SK-MEL-5 (cell line): ENCODE measurements at places on chromosomes 11 and 22. TPM values are rescaled to one million over a fixed set of nuclear protein-coding genes. Genes with fewer than 3 reads are reported as not detected.
A peak's percentile ranks its signal among the peaks of the same experiment; 100 is the strongest.

DNA sequence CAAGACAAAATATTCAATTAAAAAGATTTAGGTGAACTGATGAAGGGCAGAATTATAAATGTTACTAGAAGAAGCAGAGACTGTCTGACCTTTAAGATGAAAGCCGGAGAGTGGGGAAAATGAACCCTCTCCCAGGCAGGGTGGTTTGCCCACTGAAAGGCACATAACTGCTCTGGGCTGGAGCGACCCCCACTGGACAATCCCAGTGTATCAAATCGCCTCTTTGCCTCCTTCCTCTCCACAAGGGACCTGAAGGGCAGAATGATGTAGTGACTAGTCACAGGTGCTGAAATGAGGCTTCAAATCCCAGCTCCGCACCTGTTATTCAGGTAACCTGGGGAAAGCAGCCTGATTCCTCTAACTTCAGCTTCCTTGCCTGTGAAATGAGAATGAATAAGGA, 69.0 kb downstream of the EFCAB6 start:
- DNase-seq = peak; percentile 68

DNA sequence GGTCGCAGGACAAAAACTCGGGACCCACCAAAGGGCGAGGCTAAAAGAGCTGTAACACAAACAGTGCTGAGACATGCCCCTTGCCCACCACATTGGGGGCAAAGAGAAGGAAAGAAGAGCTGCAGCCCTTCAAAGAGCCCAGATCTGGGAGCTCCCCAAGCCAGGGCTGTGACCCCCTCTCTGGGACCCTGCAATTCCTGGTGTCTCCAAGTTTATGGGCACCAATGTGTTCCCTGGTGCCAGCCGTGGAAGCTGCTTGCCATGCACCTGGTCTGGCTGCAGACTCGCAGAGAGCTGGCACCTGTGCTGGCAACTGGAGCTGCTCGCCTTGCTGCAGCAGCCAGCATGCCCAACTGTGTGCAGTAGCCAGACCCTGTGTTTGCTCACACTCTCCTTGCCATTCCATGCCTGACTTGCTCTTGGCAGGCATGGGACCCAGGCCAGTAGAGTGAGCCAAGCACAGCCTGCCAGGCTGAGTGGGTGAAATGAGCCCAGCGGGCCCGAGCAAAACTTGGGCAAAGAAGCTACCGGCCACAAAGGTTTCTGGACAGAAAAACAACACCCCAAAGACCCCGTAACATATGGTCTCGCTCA, 16.0 kb downstream of the RRP8 start:
- DNase-seq = no peak

DNA sequence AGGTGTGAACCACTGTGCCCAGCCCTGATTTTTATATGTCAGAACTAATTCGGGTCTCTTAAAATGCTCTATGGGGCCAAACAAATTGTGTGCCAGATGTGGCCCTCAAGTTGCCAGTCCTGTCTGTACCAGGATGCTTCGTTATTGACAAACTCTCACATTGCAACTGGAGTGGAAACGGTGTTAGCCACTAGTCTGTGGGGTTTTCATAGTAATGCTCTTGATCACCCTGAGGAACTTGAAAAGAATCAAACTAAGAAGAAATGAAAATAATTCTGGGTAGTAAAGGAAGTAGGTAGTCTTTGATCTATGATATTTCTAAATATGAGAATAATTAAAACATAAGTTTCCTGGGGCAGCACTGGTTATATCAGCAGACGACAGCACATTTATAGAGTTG, 67.3 kb upstream of the ADSL start:
- DNase-seq = no peak

The SYCE3 gene
- not detected in 2 replicates for total RNA-seq

The OR2AG2 gene
- 0.08 and 0.61 TPM in 2 replicates for total RNA-seq

The OR2D2 gene
- not detected in 2 replicates for total RNA-seq

DNA sequence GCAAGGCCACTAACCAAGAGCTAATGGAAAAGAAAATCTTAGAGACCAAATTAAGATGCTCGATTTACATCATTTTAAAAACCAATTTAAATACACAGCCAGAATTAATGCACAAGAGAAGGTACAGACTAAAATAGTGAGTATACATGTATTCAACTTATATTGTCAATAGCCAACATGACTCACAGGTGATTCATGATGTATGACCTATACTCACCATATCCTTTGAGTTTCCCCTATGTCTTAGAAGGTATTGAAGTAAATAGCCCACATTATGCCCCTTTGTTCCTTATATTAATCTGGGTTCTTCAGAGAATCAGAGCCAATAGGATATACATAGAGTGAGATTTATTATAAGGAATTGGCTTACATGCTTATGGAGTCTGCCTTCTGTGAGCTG, 97.5 kb upstream of the ANO3 start:
- DNase-seq = no peak

The MEI1 gene
- 0.13 TPM in 1 of 2 replicates, not detected in the other for total RNA-seq

The CRACR2B gene
- total RNA-seq = not detected in 2 replicates

The CHADL gene
- total RNA-seq = 0.13 and 0.56 TPM in 2 replicates

The RASL10A gene
- not detected in 2 replicates for total RNA-seq

DNA sequence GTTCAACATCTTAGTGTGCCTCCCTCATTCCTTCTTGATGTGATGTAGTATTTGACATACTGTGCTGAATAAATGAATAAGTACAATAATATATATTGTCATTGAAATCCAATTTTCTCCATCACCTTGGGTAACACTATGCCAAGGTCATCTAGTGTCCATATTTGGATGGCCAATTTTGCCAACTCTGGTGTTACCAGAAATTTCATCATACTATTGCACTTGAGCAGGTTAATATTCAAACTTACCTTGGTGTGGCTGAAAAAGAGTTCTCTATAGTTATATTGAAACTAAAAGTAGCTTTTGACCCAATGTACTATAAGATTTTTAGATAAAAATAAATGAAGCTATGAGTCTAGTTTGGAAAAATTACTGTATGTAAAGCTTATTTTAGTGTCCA, 98.2 kb upstream of the SLC6A5 start:
- DNase-seq = no peak

DNA sequence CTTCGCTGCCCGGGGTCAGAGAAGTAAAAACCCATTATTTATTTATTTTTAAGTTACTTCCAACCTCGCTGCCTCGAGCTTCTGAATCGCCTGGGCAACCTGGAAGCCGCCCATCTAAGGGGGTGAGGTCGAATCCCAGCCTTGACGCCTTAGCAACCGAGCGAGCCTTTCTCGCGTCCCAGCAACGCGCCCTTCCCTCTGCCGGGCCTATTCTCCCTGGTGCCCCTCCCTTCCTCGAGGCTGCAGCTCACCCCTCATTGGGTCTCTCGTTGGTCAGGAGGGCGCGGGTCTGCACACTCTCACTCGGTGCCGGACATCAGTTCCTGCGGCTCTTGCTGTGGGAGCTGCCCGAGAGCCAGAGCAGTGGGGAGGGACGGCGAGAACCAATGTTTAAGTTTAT, at the start of gene CCDC81:
Gene CCDC81, plus strand, starts transcription at position 302 of the 400 bp plus-strand sequence. CDS start 277 bp downstream, outside the sequence.
- no peak for DNase-seq

DNA sequence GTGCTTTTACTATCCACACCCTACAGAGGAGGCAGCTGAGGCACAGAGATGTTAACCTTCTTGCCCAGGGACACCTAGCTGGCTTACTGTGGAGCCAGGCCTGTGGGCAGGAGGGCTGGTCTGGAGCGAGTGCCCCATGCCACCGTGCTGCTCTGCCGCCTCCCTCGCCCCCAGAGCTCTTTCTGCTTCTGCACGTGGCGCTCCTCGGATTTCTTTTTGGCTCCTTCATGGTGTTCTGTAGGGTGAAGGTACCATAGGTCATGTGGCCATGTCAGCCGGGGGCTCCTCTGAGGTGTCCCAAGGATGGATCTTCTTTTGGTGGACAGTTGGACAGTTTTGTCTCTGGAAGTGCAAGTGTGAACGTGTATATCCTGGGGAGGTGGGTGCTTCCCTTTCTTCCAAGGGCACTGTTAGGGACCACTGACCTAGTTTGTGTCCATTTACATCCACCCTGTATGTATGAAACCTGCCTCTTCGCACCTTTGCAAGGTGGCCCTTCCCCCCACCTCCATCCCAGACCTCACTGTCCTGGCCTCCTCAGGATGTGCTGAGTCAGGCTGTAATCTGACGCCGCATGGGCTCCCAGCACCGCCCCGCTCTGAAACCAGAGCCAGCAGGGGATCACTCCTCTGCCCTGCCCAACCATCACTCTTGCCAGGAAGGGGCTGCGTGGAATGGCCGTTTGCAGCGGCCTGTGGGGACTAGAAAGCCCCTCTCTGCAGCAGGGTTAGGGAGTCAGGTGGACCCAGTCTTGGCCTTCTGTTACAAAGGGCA, 31.7 kb downstream of the POLR3H start:
- DNase-seq = no peak

- DNase-seq = no peak
Observed at GRCh38 chr22:30385942-30386341, 1.3 kb downstream of the RNF215 start.

- DNase-seq = peak; percentile 51
Observed at GRCh38 chr22:20438678-20439492, 1.3 kb upstream of the SCARF2 start.

The TMEM132A gene
- total RNA-seq = 35.0 and 36.2 TPM in 2 replicates

GRCh38 chr11:90656171-90656570, 433.3 kb upstream of the CHORDC1 start:
- no peak for DNase-seq

The FADS2 gene
- total RNA-seq = 0.45 and 0.56 TPM in 2 replicates

The OR51D1 gene
- total RNA-seq = not detected in 2 replicates

DNA sequence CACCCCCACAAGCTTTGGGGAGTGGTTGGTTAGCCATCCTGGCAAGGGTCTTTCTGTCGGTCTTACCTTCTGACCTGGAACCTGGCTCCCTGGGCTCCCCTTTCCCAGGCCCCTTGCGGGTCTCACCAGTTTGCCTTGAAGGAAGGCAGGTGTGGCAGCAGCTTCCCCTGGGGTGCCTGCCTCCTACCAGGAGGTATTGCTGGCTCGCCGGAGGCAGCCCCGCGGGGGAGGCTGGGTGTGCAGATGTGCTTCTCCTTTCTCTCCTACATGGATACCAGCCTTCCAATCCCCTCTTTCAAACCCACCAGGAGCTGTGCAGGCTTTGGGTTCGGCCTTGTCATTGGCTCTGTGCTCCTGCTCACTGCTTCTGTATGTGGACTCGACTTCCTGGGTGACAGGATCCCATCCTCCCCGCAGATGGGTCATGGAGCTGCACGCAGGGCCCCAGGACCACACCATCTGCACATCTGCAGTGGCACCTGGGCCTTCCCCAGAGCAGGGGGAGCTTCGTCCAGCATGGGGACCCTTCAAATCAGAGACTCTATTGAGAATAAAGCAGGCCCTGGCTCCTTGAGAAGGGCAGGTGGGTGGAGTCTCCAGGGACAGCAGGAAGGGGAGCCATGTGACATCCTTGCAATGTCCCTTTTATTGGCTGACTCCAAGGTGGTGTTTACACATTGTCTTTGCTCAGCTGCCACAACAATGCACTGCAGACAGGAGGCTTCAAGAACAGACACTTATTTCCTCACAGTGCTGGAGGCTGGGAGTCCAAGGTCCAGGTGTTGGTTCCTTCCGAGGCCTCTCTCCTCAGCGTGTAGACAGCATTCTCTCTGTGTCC, 592.0 kb downstream of the BRD1 start:
- no peak for DNase-seq

DNA sequence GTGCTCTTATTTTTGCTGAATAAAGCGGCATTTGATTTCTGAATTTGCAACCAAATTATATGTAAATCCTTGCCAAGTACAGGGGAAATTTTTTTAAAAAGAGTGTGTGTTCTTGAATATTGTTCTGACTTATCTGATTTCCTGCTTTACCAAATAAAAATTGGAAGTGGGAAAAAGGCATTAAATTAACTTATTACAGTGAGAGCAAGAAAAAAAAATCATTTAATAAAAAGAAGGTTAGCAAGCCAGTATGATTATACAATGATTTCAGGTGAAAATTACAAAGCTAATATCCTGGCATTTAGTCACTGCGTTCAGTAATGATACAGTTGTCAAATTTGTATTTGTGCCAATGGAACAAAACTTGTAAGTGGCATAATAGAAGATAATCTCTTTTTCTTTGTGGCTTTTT, 82.1 kb upstream of the PPARA start:
- no peak for DNase-seq

DNA sequence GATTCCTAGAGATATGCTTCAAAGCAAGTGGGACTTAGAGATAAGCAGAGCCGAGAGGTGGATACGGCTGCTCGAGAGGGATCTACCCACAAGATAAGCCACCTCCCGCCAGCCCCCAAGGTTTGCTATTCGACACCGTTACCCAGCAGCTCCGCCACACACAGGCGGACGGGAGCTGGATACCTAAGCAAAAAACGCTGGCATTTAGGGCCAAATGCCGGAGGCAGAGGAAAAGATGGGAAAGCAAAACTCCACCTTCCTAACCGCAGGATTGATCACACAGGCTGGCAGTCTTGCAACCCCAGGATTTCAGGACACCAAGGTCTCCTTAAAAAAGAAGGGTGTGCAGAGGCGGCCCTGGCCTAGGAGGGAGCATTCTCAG, 709 bp downstream of the FTH1 start:
- DNase-seq = peak; percentile 29

DNA sequence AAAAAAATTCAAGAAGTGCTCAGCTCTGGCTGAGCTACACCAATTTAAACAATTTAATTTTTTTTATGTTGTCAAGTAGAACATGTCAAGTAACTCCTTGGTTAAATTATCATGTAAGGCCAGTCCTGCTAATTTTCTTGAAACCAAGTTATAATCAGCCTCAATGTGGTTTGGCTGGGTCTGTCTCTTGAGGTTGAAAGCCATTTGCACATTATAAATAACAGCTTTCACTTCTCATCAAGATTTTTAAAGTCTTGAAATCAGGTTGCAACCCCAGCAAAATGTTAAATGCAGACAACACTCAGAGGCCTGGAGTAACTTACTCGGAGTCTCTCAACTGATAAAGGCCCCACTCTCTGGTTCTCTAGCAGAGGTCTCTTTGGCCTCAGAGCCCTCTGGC, 324.4 kb downstream of the BRD1 start:
- no peak for DNase-seq

- no peak for DNase-seq
Observed at GRCh38 chr11:117792241-117792640, 4.8 kb downstream of the DSCAML1 start.

DNA sequence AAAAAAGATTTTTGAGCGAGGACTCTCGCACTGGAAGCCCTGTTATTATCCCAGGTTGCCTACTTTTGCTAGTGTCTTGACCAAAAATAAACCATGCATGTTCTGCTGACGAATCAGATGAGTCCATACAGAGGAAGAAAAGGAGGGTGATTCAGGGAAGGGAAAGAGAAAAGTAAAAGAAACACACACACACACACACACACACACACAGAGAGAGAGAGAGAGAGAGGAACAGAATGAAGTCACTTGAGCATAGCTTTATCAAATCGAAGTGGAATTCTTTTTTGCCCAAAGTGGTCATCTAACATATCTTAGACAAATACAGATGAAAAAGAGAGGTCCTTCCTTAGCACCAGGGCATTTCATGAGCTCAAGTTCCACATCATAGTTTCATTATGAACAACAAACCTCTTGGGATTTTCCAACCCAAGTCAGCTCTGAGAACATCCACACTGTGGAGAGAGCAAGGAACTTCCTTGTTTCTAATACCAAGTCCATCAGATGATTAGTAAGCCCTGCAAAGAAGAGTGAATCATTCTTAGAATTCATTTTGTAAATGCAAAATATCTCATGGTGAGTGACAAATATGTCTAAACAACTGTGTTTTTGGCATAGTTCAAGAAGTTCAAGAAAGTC, 7.7 kb upstream of the MMP12 start:
- DNase-seq = no peak
